Activated CD8-positive, alpha-beta memory T cell treated with anti-CD3 and anti-CD28 coated beads for 4 hours (primary cell): ENCODE measurements at places on chromosomes 5 and 9.

- no peak for DNase-seq
These were observed 19.8 kb downstream of the IFT74 start for GRCh38 chr9:26975728-26976707.

DNA sequence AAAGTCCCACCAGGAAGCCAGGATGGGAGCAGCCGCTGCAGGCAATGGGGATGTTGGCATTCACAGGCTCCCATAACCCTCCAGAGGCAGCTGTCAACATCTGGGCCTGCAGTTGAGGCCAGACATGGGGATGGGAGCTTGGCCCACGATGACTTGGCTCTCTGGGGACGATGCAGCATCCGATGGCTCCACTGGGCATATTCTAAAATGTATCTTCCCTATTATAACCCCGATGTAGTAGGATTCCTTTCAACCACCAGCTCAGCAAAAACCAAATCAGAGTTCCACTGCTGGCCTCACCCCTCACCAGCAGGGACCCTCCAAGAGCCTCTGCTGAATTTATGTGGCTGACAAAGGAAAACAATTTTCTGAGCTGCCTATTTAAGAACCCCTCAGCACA is 7.1 kb downstream of the SPRY4 start:
- DNase-seq: no peak

DNA sequence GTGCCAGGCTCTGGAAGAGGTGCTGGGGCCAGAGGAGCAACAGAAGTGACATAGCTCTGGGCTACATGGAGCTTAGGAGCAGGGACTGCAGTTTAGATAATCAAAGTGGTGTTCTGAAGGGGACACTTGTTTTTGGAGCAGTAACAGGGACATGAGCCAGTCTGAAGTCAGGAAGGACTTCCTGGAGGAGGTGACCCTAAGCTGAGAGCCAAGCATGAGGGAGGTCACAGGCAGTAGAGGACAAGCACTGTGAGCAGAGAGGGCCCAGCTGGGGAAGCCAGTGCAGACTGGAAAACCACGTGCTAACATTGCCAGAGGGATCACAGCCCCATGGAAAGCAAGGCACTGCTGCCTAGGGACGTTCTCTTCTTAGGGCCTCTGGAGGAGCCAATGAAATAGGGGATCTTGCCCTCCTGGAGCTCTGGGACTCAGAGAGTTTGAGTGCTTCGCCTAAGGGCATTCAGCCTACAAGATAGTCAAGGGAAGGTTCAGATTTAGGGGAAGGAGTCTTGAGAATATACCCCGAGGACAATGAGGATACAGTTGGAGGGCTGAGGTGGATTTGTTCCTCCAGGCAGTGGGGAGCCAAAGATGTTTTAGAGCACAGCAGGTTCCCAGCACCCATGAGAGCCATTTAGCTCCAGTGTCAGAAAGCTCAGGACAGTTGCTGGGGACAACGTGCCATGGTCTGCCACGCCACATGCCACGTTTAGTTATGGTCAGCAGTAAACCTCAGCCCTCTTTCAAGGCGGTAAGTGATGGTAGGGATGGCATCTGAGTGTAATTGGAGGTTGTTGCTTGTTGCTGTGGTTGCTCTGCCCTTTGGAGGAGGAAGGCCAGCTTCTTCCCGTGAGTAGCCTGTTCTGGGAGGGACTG is 40.5 kb upstream of the SH3PXD2B start:
- DNase-seq: no peak

- DNase-seq: no peak
These were observed 317.0 kb downstream of the ICE1 start for GRCh38 chr5:5739490-5739945.

DNA sequence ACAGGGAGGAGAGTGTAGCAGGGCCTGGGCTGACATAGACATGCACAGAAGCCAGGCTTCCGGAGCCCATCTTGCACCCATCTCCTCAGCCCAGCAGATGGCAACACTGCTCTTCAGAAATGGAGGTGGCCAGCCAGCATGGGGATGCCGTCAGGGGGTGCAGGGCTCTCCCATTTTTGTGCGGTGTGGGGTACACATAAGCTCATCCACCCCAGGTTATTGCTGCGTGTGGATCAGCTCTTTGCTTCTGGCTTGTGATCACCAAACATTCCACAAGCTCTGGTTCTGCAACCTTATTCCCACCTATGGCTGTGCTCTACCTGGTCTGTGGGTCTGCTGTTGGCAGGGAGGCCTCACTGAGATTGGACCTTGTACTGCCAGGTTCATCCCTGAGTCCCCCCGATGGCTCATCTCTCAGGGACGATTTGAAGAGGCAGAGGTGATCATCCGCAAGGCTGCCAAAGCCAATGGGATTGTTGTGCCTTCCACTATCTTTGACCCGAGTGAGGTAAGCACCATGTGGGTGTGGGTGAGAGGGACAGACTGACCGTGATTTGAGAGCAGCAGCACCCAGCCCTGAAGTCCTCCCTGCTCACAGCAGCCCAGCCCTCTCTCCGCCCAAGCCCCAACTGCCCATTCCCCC is 17.3 kb downstream of the SLC22A5 start:
- DNase-seq: peak; percentile 59

- DNase-seq: no peak
These were observed 106.3 kb downstream of the TRIO start for GRCh38 chr5:14249258-14250082.

DNA sequence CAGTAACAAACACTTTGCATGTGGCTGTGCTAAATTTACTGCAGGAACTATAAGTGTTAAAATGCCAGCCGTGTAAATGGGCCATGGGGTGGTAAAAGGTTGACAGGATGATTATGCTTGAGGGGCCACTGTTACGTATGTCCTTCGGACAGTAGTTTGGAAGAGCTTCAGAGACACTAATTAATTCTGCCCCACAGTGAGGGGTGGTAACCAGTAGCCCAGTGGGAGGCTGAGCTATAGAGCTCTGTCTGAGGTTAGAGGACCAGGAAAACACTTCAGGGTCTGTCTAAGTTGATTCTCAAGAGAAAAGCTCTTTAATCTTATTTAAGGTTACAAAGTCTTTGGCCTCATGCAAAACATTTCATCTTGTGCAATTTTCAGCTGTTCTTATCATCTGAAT is 176.6 kb downstream of the DMRTA1 start:
- DNase-seq: no peak

- peak; percentile 28 for DNase-seq
These were observed 1.1 kb downstream of the CTNNAL1 start for GRCh38 chr9:109012009-109012875.

- no peak for DNase-seq
These were observed 2.9 kb downstream of the UNC13B start for GRCh38 chr9:35164711-35165110.

- no peak for DNase-seq
These were observed 73.1 kb downstream of the RAPGEF1 start for GRCh38 chr9:131666774-131667173.

DNA sequence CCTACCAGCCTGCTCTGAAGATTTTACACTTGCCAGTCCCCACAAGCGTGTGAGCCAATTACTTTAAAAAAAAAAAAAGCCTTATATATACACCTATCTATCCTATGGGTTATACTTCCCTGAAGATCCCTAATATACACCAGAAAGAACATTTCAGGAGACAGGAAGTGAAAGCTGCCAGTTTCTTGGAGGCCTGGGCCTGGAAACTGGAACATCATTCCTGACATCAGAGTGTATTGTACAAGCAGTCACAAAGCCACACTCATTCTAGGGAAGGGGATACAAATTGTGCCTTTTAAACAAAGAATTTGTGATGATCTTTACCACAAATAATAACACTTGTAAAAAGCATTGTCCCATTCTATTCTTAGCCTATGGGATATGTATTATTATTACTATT is 98.3 kb upstream of the FBN2 start:
- DNase-seq: no peak

DNA sequence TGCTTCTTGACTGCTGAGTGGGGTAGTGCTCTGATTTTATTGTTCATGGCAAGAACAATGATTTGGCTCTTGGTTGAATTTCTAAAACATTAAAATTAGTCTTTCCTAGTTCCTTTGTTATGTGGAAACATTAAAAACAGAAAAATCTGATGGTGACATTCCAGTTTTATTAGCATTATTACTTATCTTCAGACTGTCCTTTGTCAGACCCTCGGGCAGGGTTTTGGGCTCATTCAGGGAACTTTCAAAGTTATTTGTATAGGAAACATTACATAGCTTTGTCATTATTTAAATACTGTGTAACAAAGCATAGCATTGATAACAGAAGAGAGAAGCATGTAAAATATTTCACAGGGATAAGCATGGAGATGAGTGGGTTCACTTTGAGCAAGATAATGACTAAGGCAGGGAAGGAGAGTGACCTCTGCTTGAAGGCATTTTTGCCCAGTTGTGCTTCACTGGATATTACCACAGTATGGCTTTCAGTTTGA is 119.9 kb downstream of the KDM4C start:
- no peak for DNase-seq

- no peak for DNase-seq
These were observed 60.0 kb downstream of the DMAC1 start for GRCh38 chr9:7739595-7739994.

- no peak for DNase-seq
These were observed 125.6 kb downstream of the PAPPA start for GRCh38 chr9:116279230-116279629.

- no peak for DNase-seq
These were observed 523 bp downstream of the EPB41L4B start for GRCh38 chr9:109320331-109320741.

DNA sequence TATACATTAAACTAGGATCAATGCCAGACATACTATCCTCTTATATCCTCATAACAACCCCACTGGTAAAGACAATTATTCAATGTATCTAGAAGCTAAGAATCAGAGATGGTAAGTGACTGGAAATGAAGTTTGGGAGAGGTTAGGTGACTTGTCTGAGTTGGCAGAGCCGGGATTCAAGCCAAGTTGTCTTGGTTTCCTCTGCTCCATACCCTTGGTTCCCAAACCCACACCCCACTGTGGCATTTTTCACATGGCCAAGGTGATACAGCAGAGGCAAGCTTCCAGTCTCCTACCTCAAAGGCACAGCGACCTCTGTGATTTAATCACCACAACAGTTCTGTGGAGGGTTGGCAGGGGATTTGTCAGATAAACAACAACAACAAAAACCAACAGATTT is 34.7 kb upstream of the ADRB2 start:
- no peak for DNase-seq

DNA sequence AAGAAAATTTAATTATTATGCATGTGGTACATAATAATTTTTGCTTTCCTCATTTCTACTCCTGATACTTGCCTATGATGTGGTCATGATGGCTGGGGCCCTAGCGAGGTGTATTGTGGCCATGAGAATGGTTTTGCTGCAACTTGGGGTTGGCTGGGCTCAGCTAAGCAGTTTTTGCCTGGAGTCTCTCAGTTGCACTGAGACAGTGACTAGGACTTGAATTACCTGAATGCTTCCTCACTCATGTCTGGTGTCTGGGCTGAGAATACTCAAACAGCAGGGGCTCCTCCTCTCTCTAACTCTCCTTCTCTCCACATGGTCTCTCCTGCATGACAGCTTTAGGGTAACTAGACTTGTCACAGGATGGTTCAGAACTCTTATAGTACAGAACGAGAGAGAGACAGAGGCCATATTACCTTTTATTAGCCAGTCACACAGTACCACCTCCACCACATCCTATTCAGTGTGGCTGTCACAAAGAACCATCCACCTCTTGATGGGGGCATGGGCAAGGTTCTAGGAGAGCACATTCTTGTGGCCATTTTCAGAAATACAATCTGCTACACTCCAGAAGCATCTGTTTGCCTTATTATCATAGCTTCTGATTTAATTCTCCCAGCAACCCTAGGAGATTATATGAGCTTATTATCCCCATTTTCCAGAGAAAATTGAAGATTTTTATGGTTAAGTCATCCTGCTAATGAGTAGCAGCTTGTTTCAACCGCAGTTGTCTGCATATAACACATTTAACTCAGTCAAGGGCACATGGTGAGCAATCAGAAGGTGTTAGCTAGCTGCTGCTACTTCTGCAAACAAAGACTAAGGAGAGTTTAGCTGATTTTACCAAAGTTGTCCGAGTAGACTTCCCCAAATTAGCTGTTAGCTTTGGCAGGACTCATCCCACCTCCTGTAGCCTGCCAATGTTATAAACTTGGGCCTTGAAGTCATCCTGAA is 245.1 kb downstream of the DOCK8 start:
- no peak for DNase-seq
